ENCODE measurements at places on chromosomes 3 and 15.

DNA sequence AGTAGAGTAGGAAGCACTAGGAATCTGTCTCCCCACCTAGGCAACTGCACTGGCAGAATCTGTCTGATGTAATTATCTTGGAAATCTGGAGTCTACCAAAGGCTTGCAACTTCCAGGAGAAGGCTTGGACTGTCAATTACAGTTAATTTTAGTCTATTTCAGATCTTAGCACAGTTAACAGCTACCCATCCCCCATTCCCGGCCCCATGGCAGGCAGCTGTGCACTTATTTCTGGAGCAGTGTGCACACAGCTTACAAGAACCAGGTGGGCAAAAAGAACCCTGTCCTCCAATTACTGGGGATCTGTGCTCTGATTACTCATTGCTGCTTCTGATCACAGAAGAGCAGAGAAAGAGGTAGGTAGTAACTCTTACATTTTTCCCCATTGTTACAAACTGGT lies 12.3 kb upstream of the CDAN1 start:
- no peak for DNase-seq

DNA sequence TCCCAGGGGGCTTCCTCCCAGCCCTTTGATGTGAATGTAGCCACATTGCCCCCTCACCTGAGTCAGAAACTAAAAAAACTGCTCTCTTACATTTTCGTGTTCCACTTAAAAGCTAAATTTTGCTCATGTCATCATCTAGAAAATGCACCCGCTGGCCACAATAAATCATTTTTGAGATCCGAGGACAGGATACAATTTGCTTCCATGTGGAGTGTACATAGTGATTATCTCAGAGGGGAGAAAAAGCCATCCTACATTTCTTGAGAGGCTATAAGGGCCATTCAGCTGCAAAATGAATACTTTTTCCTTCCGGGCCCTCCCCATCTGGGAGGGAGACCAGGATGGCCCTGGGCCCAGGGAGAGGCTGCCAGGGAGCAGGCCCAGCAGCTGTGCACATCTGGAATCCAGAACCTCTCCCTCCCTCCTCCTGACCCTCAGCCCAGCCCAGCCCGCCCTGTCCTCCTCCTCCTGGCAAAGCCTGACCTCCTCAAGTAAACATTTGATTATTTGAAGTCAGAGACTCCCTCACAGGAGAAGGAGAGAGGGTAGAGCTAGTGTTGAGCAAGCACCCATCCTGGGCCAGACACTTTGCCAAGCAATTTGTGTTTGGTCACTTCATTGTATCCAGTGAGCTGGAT lies 59.1 kb downstream of the CORO2B start:
- peak; percentile 30 for DNase-seq

GRCh38 chr15:96629511-96629910 lies 299.0 kb downstream of the NR2F2 start:
- no peak for DNase-seq

GRCh38 chr3:9870978-9871377 lies 9.1 kb downstream of the CIDEC start:
- DNase-seq, result no peak

- DNase-seq, result no peak
These were observed 40.4 kb upstream of the C15orf39 start for GRCh38 chr15:75161106-75161916.

- no peak for DNase-seq
These were observed 261.8 kb upstream of the CBLB start for GRCh38 chr3:106130384-106131198.

GRCh38 chr3:29618395-29619282 lies 337.8 kb downstream of the RBMS3 start:
- no peak for DNase-seq

- DNase-seq, result no peak
These were observed 155.2 kb downstream of the FAM43A start for GRCh38 chr3:194840661-194841514.

All from right renal pelvis (tissue), 4 donors.